ENCODE measurements at places on chromosomes 4 and X.

DNA sequence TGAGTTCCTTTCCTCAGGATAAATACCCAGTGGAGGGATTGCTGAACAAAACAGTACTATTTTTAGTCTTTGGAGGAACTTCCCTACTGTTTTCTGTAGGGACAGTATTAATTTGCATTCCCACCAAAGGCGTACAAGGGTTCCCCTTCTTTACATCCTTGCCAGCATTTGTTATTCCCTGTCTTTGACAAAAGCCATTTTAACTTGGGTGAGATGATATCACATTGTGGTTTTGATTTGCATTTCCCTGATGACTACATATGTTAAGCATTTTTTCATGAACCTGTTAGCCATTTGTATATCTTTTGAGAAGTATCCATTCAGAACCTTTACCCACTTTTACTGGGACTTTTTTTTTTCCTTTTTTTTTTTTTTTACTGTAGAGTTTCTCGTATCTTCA is 126.2 kb upstream of the ANXA10 start:
- DNase-seq: no peak

GRCh38 chr4:7861440-7861881 is 78.2 kb downstream of the AFAP1 start:
- no peak for DNase-seq

DNA sequence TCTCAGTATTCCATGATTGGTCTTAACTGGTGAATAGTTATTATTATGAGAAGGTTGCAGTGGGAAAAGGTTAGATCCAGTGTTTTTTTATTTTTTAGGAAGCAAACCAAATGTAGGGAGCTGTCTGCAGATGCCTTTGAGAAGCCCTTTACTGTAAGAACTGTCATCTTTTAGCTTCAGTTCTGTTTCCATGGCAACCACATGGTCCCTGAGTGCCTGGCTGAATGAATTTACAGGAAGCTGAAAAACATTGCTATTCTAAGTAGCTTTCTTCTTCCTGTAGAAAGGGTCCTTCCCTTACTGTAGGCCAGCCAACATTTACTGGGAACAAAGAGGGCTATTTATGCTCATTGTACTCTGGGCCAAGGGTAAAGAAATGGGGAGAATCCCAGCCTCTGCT is 103.3 kb downstream of the DCLK2 start:
- no peak for DNase-seq

DNA sequence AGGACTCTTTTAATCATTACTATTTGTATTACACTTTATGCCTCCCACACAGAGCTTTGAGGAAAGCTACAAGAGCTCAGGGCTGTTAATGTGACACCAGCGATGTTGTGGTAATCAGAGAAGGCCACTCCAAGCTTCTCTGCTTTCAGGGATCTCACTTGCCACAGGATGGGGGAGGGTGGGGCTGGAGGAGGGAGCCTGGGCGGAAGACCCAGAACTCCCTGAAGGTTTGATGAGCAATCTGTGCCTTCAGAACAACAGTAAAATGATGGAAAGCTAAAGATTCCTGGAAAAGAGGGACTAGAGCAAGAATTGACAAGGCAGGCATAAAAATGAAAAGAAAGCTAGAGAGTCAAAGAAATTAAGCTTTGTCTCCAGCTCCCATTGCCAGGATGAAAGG is 75.6 kb downstream of the MAML3 start:
- DNase-seq: no peak

- DNase-seq: no peak
Measured at GRCh38 chr4:86452422-86452891, 92.6 kb upstream of the MAPK10 start.

GRCh38 chrX:72107320-72107719 is 24.4 kb downstream of the RTL5 start:
- peak; percentile 7 for DNase-seq

GRCh38 chrX:16573781-16574180 is 76.2 kb upstream of the S100G start:
- no peak for DNase-seq

DNA sequence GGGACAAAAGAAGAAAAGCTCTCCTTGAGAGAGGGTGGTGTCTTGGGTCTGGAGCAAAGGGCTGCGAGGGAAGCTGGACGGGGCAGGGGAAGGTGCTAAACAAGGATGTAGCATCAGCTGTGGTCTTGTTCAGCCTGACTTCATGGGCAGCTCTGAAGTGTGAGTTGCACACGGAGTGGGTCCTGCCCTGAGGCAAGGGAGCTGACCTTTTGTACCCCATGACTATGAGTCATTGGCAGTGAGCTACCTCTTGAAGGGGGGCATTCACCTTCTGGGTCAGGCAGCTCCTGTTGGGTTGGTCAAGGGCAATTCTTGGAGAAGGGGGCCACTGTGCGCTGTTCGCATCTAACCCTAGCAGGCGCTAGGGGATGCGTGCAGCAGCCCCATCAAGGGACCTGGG is 151.8 kb downstream of the SMIM20 start:
- DNase-seq: no peak

DNA sequence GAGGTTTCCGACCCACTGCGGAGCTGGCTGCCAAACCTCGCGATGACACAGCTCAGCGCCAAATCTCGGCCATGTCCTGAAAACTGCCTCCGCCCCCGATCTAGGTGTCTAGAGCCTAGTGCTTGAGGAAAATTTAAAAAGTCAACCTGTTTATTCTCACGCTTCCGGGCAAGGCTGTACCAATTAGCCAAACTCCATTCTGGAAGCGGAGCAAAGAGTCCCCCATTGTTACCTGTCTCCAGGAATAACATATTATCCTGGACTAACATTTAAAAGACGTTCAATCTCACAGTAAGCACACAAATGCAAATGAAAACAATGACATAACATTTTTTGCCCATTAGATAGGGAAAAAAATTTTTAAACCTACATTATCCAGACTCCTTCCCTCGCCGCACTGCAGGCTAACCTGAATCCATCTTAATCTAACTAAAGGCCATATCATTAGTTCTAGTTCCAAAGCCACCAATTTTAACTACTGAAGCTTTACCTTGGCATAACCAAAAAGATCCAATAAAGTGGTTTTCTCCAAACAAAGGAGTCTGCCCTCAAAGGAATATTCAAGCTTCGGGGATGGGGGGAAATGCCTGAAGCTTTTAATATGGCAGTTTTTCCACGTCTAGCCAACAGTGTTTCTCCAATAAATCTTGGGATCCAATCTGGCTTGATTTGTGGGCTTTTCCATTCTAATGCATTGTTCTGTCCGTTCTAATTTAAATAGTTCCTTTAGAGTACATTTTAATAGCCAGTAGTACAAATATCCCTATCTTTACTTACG is 1.9 kb downstream of the HUWE1 start:
- no peak for DNase-seq

- no peak for DNase-seq
Measured at GRCh38 chrX:20967725-20968124, 406.5 kb upstream of the CNKSR2 start.

GRCh38 chr4:90345549-90346215 is 218.5 kb downstream of the CCSER1 start:
- no peak for DNase-seq

- DNase-seq: no peak
Measured at GRCh38 chr4:34258176-34258575, 1986.1 kb downstream of the ARAP2 start.

DNA sequence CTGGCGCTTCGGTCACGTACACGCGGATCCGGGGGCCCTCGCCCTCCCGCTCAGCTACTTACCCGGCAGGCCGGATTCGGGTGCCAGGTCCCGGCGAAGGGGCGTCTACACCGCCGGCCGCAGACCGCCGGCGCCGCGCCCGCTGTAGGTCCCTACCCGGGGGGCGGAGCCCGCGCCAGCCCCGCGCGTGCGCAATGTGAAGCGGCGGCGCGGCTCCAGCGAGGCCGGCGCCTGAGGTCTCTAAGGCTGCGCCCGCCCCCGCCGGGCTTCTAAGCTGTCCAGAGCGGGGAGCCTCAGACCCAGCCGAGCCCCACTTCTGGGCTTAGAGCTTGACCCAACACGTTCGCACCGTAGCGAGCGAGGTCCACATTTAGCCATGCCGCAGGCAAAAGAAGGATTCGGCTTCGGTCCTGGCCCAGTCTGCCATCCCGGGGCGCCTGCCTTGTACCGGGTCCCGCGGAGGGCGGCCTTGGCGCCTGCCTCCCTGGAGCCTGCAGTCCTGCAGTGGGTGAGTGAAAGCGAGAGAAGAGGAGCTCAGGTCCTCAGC is at the start of gene ZNF518B:
ZNF518B (minus strand) TSS at position 172 of the 547 bp plus-strand sequence. CDS start 11,098 bp downstream, outside the sequence.
- peak; percentile 82 for DNase-seq

DNA sequence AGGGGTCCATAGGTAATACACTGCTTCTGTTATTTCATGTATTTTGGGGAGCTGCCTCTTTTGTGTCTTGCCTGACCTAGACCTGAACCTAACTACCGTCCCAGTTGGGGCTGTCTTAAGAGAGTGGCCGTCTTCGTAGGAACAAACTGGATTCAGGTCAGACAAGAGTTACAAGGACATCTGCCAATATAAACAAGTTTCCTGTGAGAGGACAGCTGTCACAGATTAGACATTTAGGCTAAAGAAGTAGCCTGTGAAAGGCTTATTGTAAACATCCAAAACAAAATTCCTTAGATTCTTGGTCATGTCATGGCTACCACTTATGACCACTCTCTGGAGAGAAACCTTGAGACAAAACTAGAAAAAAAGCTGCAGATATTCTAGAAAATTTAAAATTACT is 797.6 kb upstream of the AADAT start:
- no peak for DNase-seq

DNA sequence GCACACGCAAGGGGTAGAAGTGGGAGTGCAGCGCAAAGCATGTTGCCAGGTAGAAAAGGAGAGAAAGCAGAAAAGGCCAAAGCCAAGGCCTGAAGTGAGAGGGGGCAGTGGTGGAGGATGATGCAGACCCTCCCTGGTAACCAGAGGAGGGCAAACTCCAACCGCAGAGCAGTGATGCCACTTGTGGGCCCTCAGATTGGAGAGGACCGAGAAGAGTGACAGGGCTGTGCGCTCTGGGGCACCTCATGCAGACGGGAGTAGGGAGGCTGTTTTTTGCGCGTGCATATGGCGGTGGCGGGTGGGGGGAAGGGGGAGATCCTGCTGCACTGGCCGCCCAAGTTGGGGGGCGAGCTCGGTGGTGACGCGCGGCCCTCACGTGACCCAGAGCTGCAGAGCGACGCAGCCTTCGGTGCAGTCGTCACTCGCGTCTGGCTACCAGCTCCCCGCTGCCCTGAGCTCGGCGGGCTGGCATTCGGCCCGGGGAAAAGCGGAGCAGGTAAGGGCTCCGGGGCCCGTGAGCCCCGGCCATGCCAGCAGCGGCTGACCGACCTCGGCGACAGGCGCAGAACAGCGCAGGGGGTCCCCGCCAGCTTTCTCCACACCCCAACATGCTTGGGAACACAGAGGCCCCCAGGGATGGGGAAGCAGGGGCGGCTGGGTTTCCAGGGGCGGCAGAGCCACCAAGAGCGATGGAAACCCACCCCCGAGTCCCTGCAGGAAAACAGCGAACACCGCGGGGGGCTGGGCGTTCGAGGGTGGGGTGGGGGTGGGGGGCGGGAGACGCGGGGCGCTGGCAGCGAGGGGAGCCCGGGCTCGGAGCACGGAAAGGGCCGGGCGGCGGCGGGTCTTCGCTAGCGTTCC is at the start of gene BEX3:
BEX3 (plus strand) TSS at position 421 of the 861 bp plus-strand sequence. CDS start 984 bp downstream, outside the sequence.
- DNase-seq: peak; percentile 51

GRCh38 chr4:963276-964225 is 9.8 kb downstream of the DGKQ start:
- no peak for DNase-seq

- DNase-seq: no peak
Measured at GRCh38 chr4:182246401-182247205, 3.4 kb downstream of the TENM3 start.

DNA sequence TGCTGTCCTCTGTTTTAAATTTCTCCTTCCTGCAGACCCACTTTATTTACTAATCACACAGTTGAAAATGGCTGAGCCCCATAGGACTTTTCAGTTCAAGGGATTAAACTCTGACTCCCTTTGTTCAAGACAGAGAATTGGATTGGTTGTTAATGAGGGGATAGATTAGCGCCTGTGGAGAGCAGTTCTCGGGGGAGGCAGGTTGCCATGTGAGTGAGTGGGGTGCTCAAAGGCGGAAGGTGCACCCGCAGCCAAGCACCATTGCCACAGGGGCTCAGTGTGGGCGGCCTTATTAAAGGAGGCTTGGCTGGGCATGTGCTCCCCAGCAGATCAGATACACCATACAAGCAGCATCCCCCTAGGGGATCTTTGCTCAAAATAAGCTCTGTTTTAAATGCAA is 7.9 kb upstream of the CBR4 start:
- DNase-seq: no peak

DNA sequence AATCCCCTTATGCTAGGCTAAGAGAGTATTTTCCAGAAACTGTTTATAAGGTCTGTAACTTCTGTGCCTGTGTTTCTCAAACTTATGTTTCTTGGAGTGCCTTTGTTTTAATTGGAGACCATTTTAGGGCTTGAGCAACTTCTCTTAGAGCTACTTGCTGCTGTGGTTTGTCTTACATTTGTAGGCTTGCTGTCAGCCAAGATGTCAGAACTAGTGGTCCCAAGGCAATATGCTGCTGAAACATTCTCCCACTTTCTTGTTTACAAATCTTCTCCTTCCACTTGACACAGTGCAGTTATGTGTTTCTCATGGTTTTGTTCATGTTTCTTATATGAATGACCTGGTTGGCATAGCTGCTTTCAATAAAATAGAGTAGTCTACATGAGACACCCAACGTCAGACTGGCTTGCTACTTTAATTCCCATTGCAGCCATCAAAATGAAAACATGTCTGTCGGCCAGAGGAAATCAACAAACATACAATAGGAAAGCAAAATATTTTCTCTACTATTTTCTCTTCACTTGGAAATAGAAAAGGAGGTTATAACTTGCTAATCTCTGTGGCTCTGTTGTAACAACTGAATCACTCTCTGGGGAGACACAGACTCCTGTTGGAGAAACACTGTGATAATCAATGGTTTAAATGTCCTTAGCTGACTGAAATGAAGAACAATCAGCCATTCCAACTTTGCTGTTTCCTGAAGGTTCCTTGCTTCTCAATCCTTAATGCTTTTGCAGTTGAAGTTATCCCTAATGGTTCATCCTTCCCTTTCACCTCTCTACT is 426.4 kb downstream of the PDGFC start:
- no peak for DNase-seq

- DNase-seq: no peak
Measured at GRCh38 chr4:185532293-185532692, 3.0 kb downstream of the PDLIM3 start.

DNA sequence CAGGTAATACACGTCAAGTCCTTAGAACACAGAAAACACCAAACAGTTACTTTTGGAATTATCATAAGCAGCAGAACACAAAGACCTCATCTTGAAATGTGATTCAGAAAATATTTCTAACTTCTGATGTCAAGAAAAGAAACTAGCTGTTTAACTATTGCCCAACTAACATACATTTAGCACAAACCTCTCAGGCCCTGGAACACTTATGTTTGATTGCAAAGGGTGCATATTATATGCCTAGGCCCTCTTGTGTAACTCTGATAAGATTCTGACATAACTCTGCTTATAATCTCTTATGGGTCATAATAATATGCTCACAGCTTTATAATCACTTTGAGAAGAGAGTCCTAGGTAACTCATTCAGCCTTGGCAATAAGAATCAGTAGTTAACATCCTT is 62.6 kb downstream of the TBC1D9 start:
- no peak for DNase-seq

- DNase-seq: no peak
Measured at GRCh38 chr4:2994917-2995316, 31.5 kb downstream of the GRK4 start.

Data from activated CD4-positive, alpha-beta T cell treated with anti-CD3 and anti-CD28 coated beads for 48 hours (primary cell).